ENCODE measurements at places on chromosomes 13 and 19. TPM values are rescaled to one million over a fixed set of nuclear protein-coding genes. Genes with fewer than 3 reads are reported as not detected.

DNA sequence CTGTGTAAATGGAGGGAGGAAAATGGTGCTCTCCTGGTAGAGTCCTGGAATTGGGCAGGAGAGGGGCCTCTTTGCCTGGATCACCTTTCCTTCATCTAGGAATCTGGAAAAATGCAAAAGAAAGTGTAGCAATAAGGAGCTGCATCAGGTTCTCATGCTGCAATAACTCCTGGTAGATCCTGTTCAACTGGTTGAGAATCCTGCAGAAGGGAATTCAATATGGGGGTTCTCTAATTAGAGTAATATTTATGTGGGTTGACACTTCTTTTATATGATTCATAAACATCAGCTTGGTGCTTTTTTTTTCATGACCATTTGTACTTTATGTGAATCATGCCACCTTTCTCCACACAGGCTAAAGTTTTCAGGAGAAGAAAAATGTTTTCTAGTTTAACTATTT lies 9.5 kb upstream of the NUDT15 start:
- H3K27me3 ChIP-seq = no peaks in the 10 kb centered on the region
- DNase-seq = no peak
- H3K27ac ChIP-seq = no peak overlapping the region
- no peaks in the 10 kb centered on the region for H3K4me1 ChIP-seq
- no peaks in the 10 kb centered on the region for H3K36me3 ChIP-seq

The ADGRE1 gene
- total RNA-seq = not detected

- H3K36me3 ChIP-seq = no peaks in the 10 kb centered on the region
- no peak overlapping the region for H3K27ac ChIP-seq
- H3K4me1 ChIP-seq = no peaks in the 10 kb centered on the region
- DNase-seq = no peak
- no peaks in the 10 kb centered on the region for H3K27me3 ChIP-seq
Observed at GRCh38 chr13:51520524-51520923, 63.7 kb upstream of the WDFY2 start.

The IGSF23 gene
- total RNA-seq = not detected
